Dermis lymphatic vessel endothelial cell (primary cell): ENCODE measurements at places on chromosomes 6 and 20. TPM values are rescaled to one million over a fixed set of nuclear protein-coding genes. Genes with fewer than 3 reads are reported as not detected.

The SLC52A3 gene
- not detected in 2 replicates for total RNA-seq

The C6orf15 gene
- not detected in 2 replicates for total RNA-seq

The SUN5 gene
- not detected in 2 replicates for total RNA-seq

The SHLD1 gene
- total RNA-seq = 4.2 and 4.7 TPM in 2 replicates

The MATN4 gene
- total RNA-seq = under 0.01 TPM in 1 of 2 replicates, not detected in the other

The CENPW gene
- total RNA-seq = 2.4 and 4.2 TPM in 2 replicates

The MYLIP gene
- 40.6 and 51.2 TPM in 2 replicates for total RNA-seq

The SCRT2 gene
- not detected in 2 replicates for total RNA-seq

The MYCT1 gene
- 144 and 192 TPM in 2 replicates for total RNA-seq

The KCNQ5 gene
- under 0.01 TPM in 1 of 2 replicates, not detected in the other for total RNA-seq

The TRDN gene
- not detected in 2 replicates for total RNA-seq

The NRSN1 gene
- not detected in 2 replicates for total RNA-seq

The EYA2 gene
- 0.11 TPM in 1 of 2 replicates, not detected in the other for total RNA-seq

The COX4I2 gene
- total RNA-seq = not detected in 2 replicates

The NKX2-4 gene
- total RNA-seq = not detected in 2 replicates

The SLC12A5 gene
- total RNA-seq = 0.34 and 0.98 TPM in 2 replicates

The UBE2C gene
- 3.3 and 4.2 TPM in 2 replicates for total RNA-seq

The FAM209B gene
- 0.22 TPM in 1 of 2 replicates, not detected in the other for total RNA-seq

The THEMIS gene
- not detected in 2 replicates for total RNA-seq

The KCNB1 gene
- total RNA-seq = not detected in 2 replicates

The GLP1R gene
- not detected in 2 replicates for total RNA-seq

The ACSS1 gene
- total RNA-seq = 8.5 and 9.8 TPM in 2 replicates

The PPP1R3G gene
- 0.52 and 1.7 TPM in 2 replicates for total RNA-seq

The PRR18 gene
- not detected in 2 replicates for total RNA-seq

The BPIFB4 gene
- total RNA-seq = not detected in 2 replicates

The BPIFB1 gene
- total RNA-seq = not detected in 2 replicates

The MRPS10 gene
- total RNA-seq = 34.9 and 43.7 TPM in 2 replicates

The DDR1 gene
- total RNA-seq = 4.8 and 5.7 TPM in 2 replicates

The TMEM244 gene
- not detected in 2 replicates for total RNA-seq

The LY6G6F gene
- not detected in 2 replicates for total RNA-seq

The NKX2-2 gene
- total RNA-seq = not detected in 2 replicates

The TCP11 gene
- 0.22 TPM in 1 of 2 replicates, not detected in the other for total RNA-seq

The FAM162B gene
- total RNA-seq = 6.5 and 7.9 TPM in 2 replicates

The HDGFL1 gene
- total RNA-seq = not detected in 2 replicates

The CST3 gene
- 132 and 141 TPM in 2 replicates for total RNA-seq

The TAAR6 gene
- total RNA-seq = not detected in 2 replicates

The SLC17A3 gene
- not detected in 2 replicates for total RNA-seq

The TMC2 gene
- total RNA-seq = not detected in 2 replicates

The ARMH2 gene
- not detected in 2 replicates for total RNA-seq

The CLIC5 gene
- total RNA-seq = not detected in 2 replicates

The SIRPB1 gene
- 2.8 and 3.3 TPM in 2 replicates for total RNA-seq

The RIMS1 gene
- 29.5 and 34.7 TPM in 2 replicates for total RNA-seq

The PRL gene
- total RNA-seq = not detected in 2 replicates

The PAX1 gene
- not detected in 2 replicates for total RNA-seq

The CNBD2 gene
- total RNA-seq = 5.1 and 7.2 TPM in 2 replicates

The SLC25A27 gene
- total RNA-seq = 0.43 and 1.5 TPM in 2 replicates

The PTCHD4 gene
- 9.1 and 15.0 TPM in 2 replicates for total RNA-seq

The PLAGL2 gene
- 2.2 and 2.4 TPM in 2 replicates for total RNA-seq
